CD4-positive, alpha-beta T cell treated with Interleukin-10 for 1 hour (primary cell): ENCODE measurements at places on chromosomes 4 and X.

GRCh38 chrX:119816300-119816699 lies 24.9 kb upstream of the RPL39 start:
- DNase-seq, result no peak

GRCh38 chrX:132463411-132463810 lies 25.4 kb downstream of the MBNL3 start:
- DNase-seq, result peak; percentile 23

DNA sequence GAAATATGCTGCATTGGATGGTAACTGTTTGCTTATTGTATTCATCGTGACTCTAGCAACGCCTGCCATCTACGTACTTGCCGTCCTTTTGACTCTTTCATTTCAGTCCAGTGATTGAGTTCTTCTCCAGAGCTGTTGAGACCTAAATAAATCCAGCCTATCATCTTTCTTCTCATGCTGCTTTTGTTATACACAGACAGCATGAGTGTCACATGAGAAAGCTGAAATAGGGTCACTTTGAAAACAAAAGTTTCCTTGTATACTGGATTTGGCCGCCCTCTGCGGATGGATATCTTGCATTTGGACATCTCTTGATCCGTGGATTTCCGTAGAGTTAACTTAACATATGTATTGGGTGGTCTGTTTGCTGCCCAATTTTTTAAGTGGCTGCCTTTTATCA lies 67.2 kb downstream of the TMPRSS11F start:
- DNase-seq, result no peak

DNA sequence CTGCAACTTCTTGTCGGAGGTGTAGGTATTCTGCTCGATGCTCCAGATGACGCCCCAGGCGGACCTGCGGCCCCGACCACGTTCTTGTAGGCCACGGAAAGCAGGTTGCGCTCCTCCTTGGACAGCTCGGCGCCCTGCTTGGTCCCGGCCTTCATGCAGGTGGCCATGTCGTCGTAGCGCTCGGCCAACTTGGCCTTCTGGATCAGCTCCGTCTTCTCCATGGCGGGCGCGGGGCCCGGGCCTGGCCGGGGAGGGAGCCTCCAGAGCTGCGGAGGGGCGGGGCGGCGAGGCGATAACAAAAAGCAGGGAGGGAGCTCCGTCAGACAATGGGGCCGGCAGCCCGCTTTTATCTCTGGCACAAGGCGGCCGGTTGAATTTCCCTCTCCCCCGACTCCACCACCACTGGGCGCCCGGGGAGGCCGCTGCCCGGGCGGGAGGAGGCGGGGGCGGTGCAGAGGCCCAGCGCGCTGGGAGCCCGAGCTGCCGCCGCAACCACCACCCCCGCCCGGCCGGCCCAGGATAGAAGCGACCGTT lies 28.3 kb upstream of the DRP2 start:
- DNase-seq, result no peak
